ENCODE measurements at places on chromosomes 16 and 17.

GRCh38 chr17:79072544-79072943 is 2.1 kb upstream of the ENGASE start:
- no peak for DNase-seq

- peak; percentile 86 for DNase-seq
Observed at GRCh38 chr16:54462151-54462651, 175.6 kb upstream of the IRX3 start.

GRCh38 chr17:35001549-35001948 is 21.2 kb downstream of the LIG3 start:
- peak; percentile 29 for DNase-seq

GRCh38 chr16:88700636-88701482 is 5.3 kb downstream of the RNF166 start:
- DNase-seq: peak; percentile 76

DNA sequence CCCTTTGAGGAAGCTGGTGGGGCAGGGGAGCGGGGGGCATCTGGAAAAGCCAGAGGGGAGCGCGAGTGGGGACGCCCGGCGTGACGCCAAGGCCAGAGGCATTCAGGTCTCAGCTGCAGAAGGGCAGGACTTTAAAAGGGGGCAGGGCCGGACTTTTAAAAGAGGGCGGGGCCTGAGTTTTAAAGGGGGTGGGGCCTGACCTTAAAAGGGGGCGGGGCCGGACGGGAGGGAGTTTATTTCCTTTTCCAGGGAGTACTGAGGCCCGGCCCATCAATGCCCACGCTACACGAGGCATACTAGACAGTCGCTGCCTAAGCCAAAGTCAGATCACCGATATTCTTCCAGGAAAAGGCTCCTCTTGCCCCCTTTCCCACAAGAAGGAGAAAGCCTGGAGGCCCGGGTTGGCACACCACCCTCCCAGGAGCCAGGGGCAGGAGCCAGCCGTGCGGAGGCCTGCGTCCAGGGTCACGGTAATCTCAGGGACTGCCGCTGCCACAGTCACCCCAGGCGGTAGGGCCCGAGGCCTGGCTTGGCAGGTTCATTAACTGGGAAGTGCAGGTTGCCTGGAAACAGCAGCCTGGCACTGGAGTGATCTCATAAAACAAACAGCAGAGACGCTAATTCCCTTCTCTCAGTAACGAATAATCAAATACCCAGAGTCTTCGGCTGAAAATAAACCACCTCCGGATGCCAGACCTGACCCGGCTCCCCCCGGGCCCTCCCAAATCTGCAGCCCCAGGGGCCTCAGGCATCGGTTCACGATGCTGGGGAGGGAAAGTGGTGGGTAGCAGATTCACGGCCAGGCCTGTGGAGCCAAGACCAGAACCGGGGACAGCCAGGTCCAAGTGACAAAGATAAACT is 90.7 kb downstream of the TIMM22 start:
- DNase-seq: no peak

GRCh38 chr17:46814446-46814845 is 4.0 kb downstream of the WNT3 start:
- DNase-seq: no peak

GRCh38 chr17:71071837-71072236 is 902.5 kb downstream of the KCNJ2 start:
- DNase-seq: peak; percentile 100

- no peak for DNase-seq
Observed at GRCh38 chr16:29784157-29784556, 6.1 kb downstream of the ZG16 start.

GRCh38 chr16:82715833-82716232 is 89.1 kb downstream of the CDH13 start:
- DNase-seq: no peak

DNA sequence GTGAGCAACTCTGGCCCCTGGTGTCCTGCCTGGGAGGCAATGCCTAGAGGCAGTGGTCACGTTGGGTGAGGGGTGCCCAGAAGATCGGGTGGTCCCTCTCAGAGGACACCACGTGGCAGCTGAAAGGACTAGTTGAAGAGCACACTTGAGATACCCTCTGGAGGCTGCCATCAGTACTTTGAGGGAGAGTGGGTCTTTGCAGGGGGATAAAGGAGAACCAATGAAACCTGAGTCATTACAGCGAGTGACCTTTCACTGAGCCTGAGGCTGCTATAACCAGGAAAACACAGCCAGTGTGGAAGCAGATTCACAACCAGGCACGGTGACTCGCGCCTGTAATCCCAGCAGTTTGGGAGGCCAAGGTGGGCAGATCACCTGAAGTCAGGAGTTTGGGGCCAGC is 18.9 kb downstream of the CA4 start:
- DNase-seq: no peak

DNA sequence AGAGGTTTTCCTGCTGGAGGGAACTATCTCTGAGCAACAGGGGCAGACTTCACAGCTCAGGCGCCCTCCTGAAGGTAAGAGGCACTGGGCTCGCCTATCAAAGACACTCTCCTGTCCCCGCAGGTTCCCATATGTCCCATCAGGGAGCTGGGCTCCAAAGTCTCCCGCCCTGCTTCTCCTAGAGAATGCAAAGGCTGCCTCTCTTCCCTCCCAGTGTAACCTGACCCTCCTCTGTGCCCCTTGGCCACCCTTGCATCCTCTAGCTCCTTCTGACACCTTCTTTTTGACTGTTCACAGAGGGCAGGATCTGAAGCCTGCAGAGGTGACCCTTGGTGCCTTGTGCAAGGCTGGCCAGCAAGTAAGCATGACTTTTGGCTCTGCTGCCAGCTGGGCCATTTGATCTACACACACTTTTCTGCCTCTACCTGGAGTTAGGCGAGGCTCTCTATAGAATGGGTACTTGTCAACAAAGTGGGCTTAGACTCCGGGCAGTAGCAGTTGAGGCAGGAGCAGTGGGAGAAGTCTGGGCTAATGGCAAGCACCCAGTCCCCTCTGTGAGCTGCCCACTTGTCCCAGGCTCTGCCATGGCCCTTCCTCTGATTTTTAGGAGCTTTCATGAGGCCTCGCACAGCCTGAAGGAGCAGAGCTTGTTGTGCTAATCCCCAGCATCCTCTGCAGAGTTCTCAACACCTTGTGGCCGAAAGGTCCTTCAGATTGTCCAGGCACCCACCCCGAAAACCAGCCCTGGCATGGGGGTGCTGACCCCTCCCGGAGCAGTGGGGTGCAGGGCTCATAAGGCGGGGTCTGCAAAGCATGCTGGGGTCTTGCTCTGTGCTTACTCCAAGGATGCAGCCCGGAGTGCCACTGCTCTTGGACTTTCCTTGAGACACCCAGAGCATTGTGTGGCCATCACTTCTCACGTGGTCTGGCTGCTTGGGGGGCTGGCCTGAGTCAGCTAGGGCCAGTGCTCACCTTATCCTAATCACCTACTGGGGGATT is 122.9 kb downstream of the METRNL start:
- no peak for DNase-seq

DNA sequence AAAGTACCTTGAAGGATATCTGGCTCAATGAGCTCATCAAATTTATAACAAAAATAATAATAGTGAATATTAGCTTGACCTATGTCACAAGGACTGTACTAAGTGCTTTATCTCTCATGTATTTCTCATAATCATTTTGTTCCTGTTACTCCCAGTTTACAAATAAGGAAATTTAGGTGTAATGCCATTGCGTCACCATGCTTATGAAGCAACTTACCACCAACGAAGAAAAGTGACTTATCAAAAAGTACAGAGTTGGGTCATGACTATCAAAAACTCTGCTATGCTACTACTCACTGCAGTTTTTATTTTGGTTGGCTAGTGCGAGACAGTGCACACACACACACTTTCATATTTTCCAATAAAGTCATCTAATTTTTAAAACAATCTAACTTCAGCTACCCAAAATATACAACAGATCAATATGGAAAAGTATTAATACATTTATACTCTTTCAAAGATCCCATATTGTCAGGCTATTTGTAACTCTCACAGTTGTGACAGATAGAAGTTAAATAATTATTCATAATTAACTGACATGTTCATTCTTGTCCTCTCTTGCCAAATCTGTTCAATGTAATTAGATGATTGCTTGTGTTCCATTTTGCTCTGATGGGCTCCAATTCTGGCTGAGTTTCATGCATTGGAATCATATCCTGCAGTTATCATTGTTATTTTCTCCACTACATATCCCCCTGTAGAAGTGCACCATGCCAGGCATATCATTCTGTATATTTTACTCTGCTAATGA is 119.4 kb downstream of the KCNJ2 start:
- DNase-seq: peak; percentile 2

DNA sequence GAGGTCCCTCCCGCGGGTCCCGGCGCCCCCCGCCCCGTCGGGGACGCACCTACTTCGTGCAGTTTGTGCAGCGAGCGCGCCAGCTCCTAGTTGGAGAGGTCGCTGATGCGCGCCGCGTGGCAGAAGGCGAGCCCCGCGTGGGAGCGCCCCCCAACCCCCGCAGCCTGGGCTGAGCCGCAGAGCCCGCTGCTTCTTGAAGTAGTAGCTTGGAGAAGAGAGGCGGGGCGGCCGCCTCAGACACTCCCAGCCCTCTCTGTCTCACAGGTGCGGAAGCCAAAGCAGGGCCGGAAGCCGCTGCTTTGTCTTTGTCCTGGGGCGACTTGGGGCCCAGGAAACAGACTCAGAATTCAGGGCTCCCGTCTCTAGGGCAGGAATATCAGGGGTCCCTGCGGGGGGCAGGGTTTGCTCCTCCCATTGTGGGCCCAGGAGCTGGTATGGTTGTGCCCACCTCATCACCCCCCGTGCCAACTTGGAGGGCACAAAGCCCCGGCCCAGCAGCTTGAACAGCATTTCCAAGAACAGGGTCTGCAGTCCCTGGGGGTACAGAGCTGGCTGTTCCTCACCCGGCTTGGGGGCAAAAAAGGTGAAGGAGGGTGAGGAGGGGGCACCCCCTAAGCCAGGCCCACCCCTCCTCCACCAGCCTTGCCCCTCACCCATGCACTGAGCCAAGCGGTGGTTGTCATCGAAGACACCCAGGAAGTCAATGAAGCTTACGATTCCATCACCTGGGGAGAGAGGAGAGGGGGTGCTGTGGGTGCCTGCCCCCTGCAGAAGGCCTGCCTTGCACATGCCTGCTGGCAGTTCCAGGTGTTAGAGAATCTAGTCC is 13.5 kb downstream of the SPATA32 start:
- no peak for DNase-seq

- no peak for DNase-seq
Observed at GRCh38 chr16:25874196-25874595, 182.4 kb downstream of the HS3ST4 start.

GRCh38 chr16:48014349-48015135 is 141.3 kb downstream of the ABCC12 start:
- DNase-seq: peak; percentile 4

- DNase-seq: no peak
Observed at GRCh38 chr17:66778531-66779236, 56.2 kb upstream of the CACNG5 start.

DNA sequence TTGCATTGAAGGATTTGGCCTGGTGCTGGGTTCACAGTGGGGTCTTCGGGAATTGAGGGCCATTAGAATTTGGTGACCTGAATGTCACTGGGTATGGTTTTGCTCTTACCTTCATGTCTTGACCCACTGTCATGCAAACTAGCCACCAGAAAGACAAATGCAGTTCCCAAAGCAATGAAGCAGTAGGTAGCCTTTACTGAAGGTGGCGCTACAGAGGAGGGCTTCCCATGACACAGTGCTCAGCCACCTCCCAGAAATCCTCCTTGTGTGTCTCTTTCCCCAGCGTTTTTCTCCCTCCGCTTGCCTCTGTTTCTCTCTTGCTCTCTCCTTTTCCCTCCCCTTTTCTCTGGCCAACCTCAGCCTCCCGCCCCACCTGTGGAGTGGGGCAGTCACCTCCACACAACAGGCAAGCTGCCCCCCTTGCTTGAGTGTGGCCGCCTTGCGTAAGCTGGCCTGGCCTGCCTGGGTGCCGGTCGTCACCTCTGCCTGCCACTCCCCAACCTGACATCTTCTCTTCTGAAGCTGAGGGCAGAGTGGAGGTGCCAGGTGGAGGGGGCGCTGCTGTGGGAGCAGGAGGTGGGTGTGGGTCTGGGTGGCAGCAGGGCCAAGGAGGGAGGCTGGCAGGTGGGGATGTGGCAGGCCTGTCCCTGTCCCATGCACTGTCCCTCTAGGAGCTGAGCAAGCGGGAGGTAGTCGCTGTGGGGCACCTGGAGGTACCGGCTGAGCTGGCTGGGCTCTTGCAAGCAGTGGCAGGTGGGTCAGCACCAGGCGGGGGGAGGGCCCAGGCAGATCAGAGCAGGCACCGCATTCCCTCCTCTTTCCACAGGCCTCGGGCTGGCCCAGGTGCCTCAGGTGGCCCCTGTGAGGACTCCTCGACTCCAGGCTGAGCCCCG is 34.7 kb downstream of the MYO15A start:
- peak; percentile 30 for DNase-seq

DNA sequence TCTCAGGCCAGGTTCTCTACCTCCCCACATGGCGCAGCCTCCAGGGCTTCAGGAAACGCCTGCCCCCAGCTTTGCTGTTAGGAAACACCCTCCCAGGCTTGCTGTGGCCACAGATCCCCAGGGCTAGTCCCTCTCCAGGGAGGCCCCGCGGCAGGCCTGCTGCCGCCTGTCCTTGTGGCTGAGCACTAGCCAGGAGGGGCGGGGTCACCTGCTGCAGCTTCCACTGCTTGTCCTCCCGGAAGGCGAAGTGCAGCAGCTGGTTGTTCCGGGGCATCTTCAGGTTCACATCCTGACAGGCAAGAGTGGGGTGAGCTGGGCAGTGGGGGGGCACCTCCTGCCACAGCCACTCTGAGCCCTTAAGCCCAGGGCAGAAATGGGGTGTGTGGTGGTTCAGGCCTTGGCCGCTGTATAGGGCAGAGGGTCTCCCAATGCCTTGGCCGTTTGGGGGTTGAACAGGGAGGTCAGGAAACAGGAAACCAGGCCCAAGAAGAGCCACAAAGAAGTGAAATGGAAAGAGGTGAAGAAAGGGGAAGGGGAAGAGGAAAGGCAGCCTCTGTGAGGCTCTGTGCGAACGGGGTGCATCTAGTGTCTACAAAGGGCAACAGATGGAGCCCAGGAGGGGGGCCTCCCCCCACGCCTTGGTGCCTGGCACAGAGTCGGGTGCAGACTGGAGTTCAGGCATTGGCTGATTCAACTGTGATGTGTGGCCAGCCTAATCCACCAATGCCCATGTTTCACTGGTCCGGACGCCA is 2.0 kb downstream of the ROGDI start:
- DNase-seq: no peak

DNA sequence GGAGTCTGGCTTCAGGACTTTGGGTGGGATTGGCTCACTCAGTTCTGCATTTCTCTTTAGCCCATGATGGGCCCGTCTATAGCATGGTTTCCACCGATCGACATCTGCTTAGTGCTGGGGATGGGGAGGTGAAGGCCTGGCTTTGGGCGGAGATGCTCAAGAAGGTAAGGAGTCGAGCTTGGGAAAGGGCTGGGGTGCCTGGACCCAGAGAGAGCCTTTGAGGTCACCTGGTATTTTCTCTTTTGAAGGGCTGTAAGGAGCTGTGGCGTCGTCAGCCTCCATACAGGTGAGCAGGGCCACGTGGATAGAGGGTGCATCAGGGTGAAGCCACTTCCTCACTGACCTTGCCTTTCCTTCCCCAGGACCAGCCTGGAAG is 2.2 kb downstream of the THOC6 start:
- no peak for DNase-seq

GRCh38 chr16:54548281-54548680 is 261.7 kb upstream of the IRX3 start:
- no peak for DNase-seq

GRCh38 chr17:77196251-77196650 is 55.5 kb downstream of the SEC14L1 start:
- DNase-seq: no peak

All from fibroblast of mammary gland (primary cell).